ENCODE measurements at places on chromosomes 5 and 9.
A peak's percentile ranks its signal among the peaks of the same experiment; 100 is the strongest.

DNA sequence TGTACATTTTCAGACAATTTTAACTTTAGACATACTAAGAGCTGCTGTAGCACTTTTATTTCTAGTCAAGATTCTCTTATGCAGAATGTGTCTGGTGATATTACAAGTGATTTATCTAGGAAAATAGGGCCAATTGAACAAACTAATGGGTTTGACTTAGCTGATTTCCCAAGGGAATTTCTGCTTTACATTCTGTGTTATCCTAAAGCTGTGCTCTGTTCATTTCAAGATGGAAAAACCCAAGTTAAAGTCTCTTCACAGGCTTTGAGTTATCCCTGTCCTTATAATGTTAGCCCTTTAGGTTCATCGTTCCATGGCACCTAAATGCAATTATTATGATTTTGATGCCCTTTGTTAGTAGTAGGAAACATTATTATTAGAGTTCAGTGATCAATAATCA lies 704.9 kb upstream of the CDH18 start:
- no peak for DNase-seq

DNA sequence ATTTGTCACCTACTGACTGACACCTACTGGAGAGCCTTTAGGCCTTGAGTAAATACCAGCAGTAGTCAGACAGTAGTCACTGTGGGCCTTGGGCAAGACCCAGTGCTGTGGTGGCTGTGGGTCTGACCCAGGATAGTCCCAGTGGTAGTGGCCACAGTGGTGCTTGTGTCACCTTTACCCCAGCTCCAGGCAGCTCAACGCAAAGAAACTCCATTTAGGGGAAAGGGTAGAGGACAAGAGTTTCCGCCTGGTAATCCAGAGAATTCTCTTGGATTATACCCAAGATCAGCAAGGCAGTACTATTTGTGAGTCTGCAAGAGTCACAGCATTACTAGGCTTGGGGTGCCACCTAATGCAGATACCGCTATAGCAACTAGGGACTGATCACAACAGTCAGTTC lies 28.9 kb downstream of the CERT1 start:
- no peak for DNase-seq

DNA sequence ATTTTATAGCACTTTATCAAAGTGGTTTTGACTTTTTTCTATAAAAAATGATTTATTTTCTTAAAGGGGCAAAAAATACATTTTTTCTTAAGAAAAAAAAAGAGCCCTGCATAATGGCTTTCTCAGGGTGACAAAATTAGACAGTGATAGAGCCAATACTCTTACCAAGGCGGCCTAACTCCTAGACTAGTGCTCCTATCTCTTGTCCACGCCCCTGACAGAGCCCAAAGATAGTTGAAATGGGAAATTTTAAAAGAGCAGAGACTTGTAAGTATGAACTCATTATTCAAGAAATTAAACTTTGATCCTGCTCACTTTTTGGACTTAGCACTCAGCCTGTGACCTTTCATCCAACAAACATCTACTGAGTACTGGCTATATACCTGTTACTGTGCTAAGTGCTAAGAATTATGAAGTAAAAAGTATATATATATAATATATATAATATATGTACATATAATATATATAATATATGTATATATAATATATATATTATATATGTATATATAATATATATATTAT lies 1.2 kb downstream of the INVS start:
- DNase-seq, result no peak

GRCh38 chr9:23539311-23539710 lies 286.7 kb downstream of the ELAVL2 start:
- no peak for DNase-seq

- DNase-seq, result no peak
These were observed 90.7 kb downstream of the MEF2C start for GRCh38 chr5:88792144-88792840.

- DNase-seq, result no peak
These were observed 395.4 kb downstream of the ARRDC3 start for GRCh38 chr5:90987726-90988125.

- DNase-seq, result peak; percentile 78
These were observed 27.9 kb upstream of the CTNNA1 start for GRCh38 chr5:138725153-138725817.

DNA sequence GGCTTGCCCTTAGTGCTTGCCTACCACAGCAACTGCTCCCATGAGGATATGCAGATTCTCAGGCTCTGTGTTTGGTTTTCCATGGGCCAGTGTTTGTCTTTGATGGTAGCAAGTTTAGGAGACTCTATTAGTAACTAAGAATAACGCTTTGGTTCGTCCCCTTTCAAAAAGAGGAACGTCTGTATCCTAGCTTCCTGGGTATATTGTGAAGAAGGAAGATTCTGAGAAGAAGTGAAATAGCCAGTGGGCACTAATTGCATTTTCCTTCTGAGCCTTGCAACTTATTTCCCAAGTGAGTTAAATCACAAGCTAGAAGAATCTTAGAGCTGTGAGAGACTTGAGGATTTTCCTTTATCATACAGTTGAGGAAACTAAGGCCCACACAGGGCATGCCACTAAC lies 376.8 kb downstream of the PIK3R1 start:
- DNase-seq, result no peak

DNA sequence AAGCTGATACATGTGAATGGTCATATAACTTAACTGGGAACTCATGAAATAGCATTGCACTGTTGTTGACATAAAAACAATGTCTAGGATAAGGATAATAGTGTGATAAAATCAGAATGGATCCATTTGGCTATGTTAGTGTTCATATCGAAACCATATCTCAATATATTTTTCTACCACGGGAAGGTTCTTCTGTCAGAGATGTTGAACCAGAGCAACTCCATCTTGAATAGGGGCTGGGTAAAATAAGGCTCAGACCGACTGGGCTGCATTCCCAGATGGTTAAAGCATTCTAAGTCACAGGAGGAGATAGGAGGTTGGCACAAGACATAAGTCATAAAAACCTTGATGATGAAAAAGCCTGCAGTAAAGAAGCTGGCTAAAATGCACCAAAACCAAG lies 56.3 kb downstream of the FNIP1 start:
- no peak for DNase-seq

GRCh38 chr9:37935096-37935495 lies 31.2 kb upstream of the SLC25A51 start:
- DNase-seq, result no peak

- peak; percentile 78 for DNase-seq
These were observed at the start of gene PCDHB16 for GRCh38 chr5:141182248-141182647. Gene PCDHB16, plus strand, starts transcription at chr5:141182387. Its CDS starts 173 bp downstream, at chr5:141182560.

DNA sequence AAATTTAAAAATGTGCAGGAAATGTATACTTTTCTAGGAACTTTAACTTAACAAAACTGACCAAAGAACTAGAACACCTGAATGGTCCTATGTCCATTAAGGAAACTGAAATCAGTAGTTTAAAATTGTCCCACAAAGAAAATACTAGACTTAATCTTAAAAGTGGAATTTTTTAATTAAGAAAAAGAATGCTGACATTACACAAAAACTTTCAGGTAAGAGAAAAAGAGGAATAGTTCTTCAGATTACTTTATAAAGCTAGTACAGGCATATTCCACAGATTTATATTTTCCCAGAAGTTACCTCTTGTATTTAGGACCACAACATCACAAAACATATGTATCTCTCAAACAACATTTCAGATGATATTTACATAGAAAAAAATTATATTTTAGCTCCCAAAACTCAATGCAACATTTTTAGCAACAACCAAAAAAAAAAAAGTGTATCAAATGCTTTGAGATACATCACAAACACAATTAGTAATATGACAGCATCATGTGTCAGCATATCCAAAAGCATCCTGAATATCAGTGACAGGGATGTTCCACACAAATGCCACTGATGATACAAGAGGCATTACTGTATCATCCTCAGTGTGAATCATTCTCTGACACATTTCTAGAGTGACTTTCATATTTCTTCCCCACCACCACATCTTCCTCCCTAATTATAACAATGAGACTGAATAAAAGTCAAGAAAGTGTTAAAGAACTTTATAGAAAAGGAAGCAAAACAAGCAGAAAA lies 264.0 kb downstream of the EPB41L4A start:
- no peak for DNase-seq

DNA sequence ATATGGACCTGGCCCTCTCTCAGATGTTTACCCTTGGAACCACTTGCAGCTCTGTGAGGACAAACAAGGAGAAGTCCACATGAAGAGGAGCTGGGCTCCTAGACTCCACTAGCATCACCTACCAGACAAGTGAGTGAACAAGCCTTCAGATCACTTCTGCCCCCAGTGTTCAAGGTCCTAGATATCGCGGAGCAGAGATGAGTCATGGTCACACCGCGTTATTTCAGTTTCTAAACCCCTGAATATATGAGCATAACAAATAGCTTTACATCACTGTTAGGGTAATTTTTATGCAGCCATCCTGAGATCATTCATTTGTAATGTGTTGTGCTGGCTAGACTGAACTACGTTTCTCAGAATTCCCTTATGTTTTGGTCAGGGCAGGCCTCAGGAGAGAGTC lies 77.0 kb upstream of the DAP start:
- no peak for DNase-seq

DNA sequence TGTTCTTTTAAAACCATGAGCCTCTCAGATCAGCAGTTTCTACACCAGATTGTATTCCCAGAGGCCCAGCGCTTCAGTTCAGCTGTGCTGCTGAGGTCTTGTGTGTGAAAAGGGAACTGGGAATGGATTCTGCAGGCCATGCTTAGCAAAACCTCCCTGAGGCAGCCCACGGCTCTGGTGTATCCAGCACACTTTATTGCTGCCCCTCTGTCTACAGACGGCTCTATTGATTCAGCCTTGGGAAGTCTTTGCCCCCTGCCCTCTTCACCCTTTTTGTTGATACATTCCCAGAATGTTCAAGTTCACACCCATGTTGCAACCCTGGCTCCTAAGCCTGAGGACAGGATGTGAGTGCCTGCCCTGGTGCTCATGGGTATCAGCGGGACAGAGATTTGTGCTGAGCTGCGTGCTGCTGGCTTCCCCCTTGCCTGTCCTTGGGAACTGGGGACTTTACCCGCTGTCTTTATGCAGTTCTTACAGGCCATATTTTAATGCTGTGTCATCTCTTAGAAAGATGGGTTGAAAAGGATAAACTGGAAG lies 37.3 kb downstream of the ARHGAP26 start:
- DNase-seq, result no peak

GRCh38 chr9:19431361-19432171 lies 22.8 kb downstream of the ACER2 start:
- DNase-seq, result no peak

GRCh38 chr5:114390431-114390830 lies 28.6 kb downstream of the KCNN2 start:
- DNase-seq, result no peak

DNA sequence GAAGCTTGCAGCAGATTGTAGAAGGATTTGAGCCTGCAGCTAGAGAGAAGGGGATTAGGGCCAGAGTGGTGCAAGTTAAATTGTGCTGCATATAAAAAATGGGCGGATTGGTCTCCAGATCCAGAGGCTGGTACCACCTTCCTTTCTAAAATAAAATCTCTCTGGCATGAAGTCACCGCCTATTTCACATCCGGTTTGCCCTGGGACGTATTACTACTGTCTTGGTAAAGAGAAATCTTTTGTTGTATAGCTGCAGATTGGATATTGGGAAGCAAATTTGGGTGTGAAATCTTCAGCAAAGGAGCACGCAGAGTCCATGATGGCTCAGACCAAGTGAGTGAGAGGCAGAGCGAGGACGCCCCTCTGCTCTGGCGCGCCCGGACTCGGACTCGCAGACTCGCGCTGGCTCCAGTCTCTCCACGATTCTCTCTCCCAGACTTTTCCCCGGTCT lies at the start of gene GABRA1:
TSS of gene GABRA1 (plus strand) at position 180 of the 451 bp plus-strand sequence. CDS start 2,691 bp downstream, outside the sequence.
- DNase-seq, result peak; percentile 38

- DNase-seq, result no peak
These were observed 111.9 kb upstream of the FST start for GRCh38 chr5:53368516-53368915.

DNA sequence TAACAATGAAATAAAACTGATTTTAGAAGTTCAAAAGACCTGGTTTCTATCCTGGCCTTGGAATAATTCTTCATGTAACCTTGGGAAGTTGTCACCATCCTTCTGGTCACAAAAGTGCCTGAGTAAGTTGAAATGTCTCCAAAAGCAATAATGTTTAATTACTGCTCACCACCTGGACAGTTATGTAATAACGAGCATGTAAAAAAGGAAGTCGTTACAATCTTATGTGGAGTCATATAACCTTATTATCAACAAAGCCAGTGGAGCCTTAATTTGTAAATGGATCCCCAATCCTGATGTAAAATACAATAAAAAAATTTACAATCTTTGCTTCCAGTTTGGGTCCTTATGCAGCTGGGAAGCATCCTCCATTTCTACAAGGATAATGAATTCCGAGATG lies 64.2 kb upstream of the GPR151 start:
- DNase-seq, result no peak

DNA sequence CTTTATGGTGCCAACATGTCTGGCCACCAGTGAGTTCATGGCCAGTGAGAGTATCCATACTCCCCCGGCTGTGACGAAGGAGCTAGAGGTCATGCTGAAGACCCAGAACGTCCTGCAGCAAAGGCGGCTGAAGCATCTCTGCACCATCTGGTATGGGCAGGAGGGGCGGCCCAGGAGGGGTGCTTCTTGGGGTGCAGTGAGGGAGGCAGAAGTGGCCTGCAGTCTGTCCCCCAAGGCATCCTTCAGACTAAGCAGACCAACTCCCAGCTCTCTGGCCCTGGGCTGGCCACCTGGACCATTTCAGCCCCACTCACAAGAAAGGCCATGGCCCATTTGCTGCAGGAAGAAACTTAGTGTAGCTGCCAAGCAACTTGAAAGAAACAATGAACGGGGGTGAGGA lies 11.0 kb downstream of the CCDC180 start:
- no peak for DNase-seq

DNA sequence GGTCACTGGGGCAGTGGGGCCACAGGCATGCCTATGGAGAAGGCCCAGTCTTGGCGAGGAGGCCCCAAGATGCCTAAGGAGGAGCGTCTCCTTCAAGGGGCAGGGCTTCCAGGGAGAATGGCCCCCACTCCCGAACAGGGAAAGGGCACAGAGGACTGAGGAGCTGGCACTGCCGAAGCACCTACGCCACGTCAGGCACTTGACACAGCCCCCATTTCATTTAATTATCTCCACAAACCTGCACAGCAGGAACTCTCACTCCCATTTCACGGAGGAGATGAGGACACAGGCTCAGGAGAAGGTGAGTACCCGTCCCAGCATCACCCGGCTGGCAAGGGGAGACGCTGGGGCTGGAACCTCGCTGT lies 26.0 kb downstream of the EGR1 start:
- DNase-seq, result no peak

Data from WTC11 (cell line).